ENCODE measurements at places on chromosomes 2 and 18. TPM values are rescaled to one million over a fixed set of nuclear protein-coding genes. Genes with fewer than 3 reads are reported as not detected.

GPR155 gene
- 15.3 TPM for total RNA-seq

NT5DC4 gene
- total RNA-seq: not detected

C2orf15 gene
- total RNA-seq: 1.4 TPM

NXPH2 gene
- not detected for total RNA-seq

IL1RN gene
- total RNA-seq: 0.85 TPM

AKAIN1 gene
- not detected for total RNA-seq

CDH19 gene
- not detected for total RNA-seq

MOCOS gene
- total RNA-seq: 0.13 TPM

G6PC2 gene
- not detected for total RNA-seq

GAREM1 gene
- not detected for total RNA-seq

MROH2A gene
- not detected for total RNA-seq

MBD1 gene
- 67.4 TPM for total RNA-seq

HOXD13 gene
- total RNA-seq: not detected

DNA sequence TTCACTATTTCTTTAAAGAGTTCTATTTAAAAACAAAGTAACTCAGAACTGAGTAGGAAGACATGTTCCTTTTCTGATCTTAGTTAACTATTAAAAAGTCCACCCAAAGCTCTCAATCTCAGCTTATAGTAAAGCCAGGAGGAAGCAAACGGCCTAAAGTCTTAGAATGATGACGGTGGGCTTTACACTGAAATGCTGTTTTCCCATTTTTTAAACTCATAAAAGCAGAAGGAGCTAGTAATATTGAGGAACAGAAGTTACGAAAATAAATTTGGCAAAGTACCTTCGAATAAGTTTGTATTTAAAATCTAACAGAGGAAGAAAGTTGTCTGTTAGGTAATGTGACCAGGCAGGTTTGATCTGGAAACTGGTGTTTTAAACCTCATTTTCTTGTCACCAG, 111.1 kb downstream of the ZNF532 start:
- no peak for DNase-seq

DNA sequence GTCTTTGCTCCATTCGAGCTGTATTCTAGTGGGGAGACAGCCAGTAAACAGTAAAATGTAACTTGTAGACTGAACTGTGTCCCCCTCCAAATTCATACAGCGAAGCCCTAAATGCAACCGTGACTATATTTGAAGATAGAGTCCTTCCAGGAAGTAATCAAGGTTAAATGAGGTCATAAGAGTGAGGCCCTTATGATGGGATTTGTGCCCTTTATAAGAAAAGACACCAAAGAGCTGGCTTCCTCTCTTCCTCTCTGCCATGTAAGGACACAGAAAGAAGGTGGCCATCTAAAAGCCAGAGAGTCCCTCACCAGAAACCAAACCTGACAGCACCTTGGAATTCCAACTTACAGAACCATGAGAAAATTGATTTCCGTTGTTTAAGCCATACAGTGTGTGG, 31.4 kb downstream of the GPR75 start:
- no peak for DNase-seq

GRCh38 chr2:220936641-220937197, 635.4 kb downstream of the EPHA4 start:
- no peak for DNase-seq

DNA sequence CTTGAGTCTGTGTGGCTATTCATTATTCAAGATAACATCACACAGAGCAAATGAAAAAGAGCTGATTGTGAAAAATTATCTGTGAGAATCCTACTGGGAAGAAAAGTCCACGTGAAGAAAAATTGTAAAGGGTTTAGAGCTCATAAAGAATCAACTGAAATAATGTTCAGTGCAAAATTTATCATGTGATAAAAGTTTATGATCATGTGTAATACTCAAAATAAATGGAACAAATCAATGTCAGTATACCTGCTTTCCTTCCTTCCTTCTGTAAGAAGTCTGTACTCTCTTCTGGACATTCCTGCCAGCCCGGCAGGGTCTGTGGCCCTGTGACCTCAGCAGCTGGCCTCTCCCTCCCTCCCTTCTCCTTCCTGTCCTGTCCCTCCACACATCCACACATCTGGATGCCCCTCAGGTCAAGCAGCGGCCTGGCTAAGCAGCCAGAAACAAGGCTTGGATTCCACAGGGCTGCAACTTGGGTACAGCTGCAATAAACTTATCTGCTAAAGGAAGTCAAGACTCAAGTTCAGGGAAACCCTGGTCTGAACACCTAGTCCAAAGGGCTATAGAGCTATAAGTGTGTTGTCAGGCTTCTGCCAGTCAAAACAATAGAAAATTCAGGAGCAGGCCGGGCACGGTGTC, 172.1 kb downstream of the MREG start:
- no peak for DNase-seq

DNA sequence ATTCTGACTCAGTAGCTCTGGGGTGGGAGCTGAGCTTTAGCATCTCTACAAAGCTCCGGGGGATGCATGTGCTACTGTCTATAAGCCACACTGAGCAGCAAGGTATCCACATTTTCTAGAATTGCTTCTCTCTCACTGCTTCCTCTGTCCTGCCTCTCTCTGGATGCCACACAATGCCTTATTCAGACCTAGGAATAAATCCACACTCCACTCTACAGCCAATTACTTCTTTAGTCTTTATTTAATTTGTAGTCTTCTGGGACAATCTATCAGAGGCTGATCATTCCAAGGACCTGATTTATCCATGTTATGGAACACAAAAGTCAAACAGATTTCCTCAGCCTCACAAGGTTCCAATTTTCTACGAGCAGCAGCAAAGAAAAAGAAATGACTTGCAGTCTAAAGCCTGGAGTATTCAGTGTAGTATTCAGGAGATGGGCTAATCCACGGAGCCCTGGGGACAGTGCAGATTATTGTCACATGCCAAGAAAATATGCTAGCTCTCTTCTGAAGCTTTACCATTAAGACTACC, 4.4 kb downstream of the BCL2 start:
- peak; percentile 48 for DNase-seq

DNA sequence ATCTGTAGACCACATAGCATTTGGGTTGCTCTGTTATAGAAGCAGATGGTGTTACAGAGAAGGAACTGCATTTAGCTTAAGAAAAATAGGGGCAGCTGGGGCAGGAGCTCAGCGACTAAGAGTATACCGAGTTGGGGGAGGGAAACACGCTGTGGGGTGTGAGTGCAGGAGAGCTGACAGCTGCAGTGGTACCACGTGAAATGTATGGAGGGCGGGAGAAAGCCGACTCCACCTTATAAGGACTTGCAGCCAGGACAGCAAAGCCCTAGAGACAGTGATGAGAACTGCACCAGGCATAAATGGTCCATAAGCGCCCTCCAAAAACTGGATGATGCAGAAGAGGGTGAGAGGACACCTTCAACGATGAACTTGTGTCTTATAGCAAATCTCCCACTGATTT, 237.6 kb downstream of the PRKCE start:
- peak; percentile 66 for DNase-seq

DNA sequence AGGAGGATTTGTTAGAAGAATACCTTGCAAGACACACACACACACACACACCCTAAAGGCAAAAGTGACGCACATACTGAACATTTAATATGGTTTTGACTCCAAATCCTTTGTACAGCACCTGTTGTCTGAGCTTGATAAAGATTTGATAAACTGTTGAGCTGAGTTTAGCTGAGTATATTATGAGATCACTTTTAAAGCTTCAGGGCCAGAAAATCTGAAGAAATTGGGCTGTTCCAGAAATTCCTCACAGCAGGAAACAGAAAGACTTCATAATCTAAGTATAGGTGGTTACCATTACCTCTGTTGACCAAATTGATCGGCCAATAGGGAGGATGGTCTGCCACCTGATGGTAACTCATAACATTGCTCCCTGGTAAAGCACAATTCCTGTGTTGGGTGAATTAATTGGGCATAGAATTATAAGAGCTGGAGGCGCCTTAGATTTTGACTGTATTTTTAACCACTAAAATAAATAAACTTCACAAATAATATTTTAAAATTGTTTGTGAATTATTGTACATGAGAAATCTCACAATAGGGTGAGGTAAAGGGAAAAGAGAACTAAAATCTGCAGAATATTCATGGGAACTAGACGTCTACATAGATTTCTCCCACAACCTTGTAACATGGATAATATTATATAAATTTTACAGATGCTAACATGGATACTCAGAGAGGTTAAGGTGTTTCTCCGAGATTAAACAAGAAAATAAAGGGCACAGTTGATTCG, 21.8 kb upstream of the RPIA start:
- peak; percentile 56 for DNase-seq

DNA sequence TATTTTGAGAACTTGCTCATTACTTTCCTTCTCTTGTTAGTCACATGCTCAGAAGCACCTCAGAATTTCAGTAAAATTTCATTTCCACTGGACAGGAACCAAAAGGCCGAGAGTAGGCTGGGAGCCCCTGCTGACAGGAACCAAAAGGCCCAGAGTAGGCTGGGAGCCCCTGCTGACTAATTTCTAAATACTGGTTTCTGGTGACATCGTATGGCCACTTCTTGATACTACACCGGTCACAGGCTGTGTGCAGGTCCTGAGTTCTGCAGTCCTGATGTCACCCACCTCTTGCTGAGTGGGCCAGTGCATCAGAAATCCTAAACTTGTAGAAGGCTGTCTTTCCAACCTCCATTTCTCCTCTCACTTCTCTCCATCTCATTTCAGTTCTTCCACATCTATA, 17.7 kb upstream of the EN1 start:
- peak; percentile 42 for DNase-seq

DNA sequence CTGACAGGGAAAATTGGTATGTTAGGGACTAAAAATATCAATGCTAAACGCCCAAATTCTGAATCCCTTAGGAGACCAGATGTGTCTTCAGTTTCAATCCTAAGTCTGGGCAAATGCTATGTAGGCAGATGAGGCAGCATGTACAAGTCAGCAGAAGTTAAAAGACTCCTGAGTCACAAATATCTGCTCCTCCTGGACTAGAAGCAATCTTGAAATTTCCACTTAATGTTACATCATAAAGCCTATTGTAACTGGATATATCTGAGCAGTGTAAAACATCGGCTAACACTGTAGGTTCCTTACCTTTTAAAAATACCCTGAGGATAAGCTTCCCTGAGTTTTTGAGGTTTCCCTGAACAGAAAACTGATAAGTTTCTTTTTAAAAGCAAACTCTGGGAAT, 1087.6 kb upstream of the PIK3C3 start:
- DNase-seq: no peak

DNA sequence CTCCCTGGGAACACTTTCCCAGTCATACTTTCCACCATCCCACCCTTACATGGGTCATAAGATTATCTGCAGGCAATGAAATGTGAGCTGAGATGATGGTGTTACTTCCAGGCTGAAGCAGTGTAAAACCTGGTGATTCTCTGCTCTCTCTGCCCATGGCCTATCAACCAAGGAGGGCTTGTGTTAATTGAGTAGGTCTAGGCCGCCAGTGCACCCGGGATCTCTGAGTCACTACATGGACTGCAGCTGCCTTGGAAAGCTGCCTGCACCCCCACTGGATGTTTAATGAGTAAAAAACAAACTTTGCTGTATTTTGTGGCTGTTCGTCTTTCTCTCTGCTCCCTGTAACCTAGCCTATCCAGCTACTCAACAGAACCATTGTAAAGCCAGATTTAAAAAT, 451.7 kb upstream of the SMIM21 start:
- no peak for DNase-seq

- no peak for DNase-seq
These were observed 11.6 kb upstream of the BOK start for GRCh38 chr2:241546771-241547498.

GRCh38 chr2:152761214-152761613, 42.8 kb downstream of the ARL6IP6 start:
- DNase-seq: no peak

DNA sequence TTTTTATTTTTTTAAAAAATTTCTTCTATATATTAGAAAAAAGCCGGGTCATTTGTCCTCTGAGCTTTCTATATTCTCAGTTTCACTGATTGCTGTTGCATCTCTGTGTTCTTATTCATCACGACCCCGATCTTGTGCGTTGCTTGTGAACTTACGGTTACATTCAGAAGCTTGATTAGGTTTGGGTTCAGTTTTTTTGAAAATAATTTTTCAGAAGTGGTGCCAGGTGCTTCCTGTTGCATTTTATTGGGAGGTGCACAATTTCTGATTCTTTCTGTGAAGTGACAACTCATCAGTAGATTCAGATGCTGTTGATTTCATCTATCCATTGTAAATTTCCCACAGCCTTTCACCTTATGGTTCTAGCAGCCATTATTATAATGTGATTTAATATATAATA, 147.3 kb downstream of the INHBB start:
- no peak for DNase-seq

DNA sequence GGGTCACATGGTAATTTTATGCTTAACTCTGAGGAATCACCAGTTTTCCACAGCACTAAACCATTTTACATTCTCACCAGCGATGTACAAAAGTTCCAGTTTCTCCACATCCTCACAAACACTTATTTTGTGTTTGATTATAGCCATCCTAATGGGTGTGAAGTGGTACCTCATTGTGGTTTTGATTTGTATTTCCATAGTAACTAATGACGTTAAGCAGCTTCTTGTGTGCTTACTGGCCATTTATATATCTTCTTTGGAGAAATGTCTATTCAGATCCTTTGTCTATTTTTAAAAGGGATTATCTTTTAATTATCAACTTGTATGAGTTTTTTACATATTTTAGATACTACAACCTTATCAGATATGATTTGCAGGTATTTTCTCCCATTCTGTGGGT, 42.0 kb downstream of the CCDC150 start:
- DNase-seq: no peak

GRCh38 chr2:56379066-56379465, 195.3 kb downstream of the CCDC85A start:
- no peak for DNase-seq

DNA sequence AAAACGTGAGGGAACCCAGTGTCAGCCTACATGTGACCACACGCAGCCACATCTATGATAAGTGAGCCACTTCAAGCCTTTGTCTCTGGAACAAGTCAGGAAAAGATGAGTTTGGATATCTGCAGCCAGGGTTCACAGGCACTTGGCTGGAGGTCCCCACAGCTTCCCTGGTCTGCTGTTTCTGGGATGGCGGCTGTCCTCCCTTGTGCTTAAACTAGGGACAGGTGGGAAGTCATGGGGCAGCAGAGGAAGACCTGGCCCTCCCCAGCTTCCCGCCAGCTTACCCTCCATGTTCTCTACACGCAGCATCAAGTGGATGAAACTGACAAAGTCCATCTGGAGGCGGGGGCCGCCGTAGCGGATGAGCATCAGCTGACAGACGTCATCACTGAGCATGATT, 38.5 kb upstream of the GALNT14 start:
- no peak for DNase-seq

- DNase-seq: no peak
These were observed 60.4 kb downstream of the C18orf63 start for GRCh38 chr18:74375999-74376398.

GRCh38 chr2:30354621-30355020, 92.4 kb upstream of the LCLAT1 start:
- no peak for DNase-seq

DNA sequence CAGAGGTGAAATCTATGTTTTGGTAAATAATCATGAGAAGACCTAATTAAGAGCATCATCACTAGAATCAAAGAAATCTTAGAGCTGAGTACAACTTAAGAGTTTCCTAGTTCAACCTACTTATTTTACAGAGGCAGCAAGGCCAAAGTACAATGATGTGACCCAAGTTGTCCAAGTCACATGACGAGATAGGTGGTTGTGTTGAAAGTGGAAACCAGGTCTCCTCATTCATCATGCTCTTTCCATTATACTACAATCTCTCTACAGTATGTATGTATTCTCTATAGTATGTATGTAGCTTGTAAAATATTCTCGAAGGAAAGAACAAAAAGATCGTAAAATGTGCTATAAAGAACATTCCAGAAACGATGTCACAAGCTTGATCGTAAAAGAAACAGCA, 895.0 kb upstream of the FSHR start:
- DNase-seq: no peak

GRCh38 chr2:129733579-129733978, 245.9 kb upstream of the RAB6C start:
- DNase-seq: no peak

All from activated CD8-positive, alpha-beta T cell treated with anti-CD3 and anti-CD28 coated beads for 36 hours (primary cell).